ENCODE measurements at places on chromosomes 5 and 9.
A peak's percentile ranks its signal among the peaks of the same experiment; 100 is the strongest.

GRCh38 chr9:122226758-122227574, 1.8 kb downstream of the LHX6 start:
- peak; percentile 91 for DNase-seq

DNA sequence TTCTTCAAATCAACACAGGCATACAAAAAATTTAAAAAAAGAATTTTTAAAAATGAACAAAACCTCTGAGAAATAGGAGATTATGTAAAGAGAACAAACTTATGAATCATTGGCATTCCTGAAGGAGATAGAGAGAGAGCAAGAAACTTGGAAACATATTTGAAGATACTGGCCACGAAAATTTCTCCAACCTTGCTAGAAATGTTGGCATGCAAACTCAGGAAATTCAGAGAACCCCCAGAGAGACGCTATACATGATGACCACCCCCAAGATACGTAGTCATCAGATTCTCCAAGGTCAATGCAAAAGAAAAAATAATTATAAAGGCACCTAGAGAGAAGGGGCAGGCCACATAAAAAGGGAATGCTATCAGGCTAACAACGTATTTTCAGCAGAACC, 472.5 kb downstream of the MTRR start:
- DNase-seq = no peak

DNA sequence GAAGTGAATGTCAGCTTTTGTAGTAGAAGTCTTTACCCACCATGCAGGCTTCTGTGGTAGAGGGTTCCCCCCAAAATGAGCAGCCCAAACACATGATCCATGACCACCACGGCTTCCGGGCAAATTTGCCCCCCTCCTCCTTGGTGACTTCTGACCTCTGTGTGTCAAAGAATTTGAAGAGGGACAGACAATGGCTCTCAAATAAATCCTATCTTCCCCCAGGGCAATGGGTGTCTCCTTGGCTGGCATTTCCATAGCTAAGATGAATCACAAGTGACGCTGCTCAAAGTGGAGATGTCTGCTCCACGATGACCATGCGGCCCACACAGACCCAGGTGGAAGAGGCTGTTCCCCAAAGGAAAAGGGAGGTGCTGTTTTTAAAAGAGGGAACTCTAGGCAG, 30.2 kb upstream of the BOD1 start:
- DNase-seq = no peak

- no peak for DNase-seq
Observed at GRCh38 chr5:142783601-142784341, 13.6 kb downstream of the ARHGAP26 start.

DNA sequence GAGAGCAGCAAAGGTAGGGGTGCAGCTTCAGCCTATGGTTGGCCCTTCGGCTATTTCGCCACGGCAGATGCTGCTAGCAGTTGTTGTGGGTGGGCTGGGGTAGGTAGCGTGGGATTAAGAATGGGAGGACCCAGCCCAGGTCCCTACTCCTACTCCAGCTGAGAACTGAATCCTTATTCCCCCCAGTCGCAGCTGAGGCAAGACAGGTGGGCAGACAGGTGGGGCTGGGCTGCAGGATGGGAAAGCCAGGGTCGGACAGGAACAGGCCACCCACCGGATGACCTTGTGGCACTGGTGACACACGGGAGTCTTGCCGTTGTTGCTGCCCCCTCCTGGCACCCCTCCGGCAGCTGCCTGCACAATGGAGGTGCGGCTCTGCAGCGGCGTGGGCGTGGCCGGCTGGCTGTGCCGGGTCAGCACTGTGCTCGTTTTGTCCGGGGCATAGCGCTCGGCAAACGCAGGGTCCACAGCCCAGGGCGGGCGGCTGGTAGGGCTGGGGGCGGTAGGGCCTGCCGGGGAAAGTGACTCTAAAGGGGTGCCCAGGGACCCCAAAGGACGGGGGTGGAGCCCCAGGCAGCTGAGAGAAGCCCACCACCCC, 8.2 kb downstream of the PDLIM7 start:
- DNase-seq = no peak

DNA sequence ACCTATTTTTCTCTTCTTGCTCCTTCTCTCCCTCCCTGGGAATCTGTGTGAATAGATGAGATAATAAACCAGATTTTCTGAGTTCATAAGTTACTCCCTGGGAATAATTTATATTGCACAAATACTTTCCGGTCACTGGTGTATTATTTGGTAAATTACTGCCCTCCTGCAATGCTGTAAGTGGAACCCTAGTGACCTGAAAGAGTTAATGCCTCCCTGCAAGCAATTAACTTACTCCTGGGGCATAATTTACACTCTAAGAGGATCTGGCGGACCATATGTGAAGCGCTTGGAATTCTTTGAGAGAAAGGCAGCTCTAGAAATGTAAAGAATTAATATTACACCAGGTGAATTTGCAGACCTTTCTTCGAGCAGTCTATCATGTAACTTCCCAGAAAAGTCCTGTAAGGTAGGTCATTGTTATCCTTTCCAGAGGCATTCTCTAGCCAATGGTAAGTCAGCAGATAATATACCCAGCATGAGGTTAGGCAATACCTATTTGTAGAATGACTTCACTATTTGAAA, 7.0 kb upstream of the GDNF start:
- no peak for DNase-seq

- DNase-seq = no peak
Observed at GRCh38 chr9:85062385-85063022, 393.0 kb downstream of the NTRK2 start.

- no peak for DNase-seq
Observed at GRCh38 chr9:132489536-132489935, 79.5 kb downstream of the CFAP77 start.

- no peak for DNase-seq
Observed at GRCh38 chr5:124790895-124791732, 44.7 kb upstream of the ZNF608 start.

DNA sequence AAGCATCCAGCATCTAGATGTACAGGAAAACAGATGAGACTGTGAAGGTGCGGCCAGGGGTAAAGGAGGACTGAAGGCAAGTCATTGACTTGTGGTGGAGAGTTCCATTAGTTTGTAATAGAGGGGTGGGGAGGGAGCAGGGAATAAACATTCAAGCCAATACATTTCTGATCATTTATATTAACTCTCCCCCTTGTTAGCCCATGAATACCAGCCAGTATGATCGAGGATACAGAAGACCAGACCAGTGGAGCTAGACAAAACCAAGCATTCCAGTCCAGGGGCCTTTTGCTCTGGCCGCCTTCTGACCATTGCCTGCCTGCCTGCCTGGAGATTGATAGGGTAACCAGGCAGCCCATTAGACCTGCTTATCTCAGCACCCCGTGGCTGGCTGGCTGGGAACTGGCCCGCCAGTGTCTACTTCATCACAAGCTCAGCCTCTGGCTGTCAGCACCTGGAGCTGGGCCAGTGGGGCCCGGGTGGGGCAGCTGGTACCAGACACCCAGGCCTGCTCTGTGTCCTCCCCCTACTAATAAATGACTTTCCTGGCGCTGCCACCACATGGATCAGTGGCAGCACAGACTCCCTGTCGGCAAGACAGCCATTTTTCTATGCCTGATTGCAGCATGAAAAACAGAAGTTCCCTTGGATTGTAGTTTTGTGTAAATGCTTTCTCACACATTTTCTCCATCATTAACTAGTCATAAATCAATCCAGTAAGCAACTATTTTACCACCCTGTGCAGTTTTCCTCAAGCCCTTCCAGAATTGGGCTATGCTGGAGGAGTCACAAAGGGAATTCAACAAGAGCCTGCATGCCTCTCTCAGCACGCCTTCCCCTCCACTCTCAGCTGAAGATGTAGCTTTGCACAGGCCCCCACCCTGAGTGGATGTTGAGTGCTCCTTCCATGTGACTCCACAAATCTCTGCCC, 181.3 kb downstream of the SNCAIP start:
- no peak for DNase-seq

DNA sequence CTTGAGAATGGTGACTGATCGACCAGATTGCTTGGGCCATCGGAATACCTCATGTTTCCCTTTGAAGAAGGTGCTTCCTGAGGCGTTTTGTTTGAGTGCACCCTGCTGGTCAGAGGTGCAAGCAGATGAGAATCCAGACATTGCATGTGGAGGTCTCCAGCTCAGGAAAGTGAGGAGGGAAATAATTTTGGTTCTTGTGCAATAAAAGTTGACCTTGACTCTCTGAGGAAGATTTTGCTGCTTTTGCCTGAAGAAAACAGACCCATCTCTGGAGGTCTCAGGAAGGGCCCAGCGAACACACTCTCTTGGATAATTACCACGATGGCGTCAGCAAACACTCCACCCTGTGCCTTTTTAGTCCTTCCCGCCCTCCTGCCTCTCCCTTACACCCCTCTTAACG, 69.7 kb downstream of the GRAMD2B start:
- no peak for DNase-seq

GRCh38 chr5:38258042-38258318, 379 bp upstream of the EGFLAM start:
- DNase-seq = no peak

- no peak for DNase-seq
Observed at GRCh38 chr9:3027210-3027609, 183.3 kb upstream of the PUM3 start.

DNA sequence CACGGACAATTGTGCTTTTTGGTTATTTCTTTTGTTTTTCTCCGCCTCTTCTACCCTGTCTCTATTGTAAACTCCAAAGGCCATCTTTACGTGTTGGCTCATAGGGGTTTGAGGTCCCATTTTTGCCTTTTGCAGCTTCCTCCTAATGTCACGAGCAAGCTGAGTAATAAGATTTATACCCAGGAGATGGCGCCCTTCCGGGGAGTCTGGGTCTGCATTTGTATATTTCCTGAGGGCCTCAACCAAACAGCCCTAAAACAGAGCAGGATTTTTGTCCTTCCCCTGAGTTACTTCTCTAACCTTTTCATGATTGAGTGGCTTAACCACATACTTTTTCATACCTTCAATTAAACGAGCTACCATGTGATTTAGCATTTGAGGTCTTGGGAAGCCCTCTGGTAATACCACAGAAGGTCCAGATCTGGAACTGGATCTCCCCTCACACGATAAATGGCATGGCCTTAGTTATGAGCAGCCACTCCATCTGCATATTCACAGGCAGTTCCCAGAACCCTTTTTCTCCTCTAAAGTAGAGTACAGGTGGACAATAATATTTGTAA, 11.2 kb upstream of the CFAP95 start:
- peak; percentile 65 for DNase-seq

GRCh38 chr9:12162181-12162815, 530.9 kb upstream of the TYRP1 start:
- no peak for DNase-seq

DNA sequence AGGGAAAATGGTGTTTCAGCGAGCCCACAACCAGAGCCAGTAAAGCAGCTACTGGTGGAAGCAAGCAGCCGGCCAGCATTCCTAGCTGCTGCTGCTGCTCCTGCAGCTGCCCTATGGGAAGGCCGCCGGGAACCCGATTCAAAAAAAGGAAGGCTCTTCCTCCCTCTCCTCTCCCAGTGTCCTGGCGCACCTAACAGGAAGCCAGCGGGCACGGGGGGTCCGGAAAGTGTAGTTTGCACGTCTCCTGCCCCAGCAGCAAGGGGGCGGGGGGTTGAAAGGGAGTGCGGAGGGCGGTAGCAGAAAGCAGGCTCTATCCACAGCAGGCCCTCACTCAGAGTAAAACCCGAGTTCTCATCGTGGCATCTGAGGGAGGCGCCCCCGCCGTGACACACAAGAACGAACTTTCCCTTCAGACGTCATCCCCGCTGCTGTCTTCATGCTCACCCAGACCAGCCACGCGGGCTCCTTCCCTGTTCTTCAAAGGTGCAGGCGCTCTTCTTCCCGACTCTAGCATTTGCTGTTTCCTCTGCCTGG, 16.5 kb downstream of the GRXCR2 start:
- DNase-seq = peak; percentile 50

DNA sequence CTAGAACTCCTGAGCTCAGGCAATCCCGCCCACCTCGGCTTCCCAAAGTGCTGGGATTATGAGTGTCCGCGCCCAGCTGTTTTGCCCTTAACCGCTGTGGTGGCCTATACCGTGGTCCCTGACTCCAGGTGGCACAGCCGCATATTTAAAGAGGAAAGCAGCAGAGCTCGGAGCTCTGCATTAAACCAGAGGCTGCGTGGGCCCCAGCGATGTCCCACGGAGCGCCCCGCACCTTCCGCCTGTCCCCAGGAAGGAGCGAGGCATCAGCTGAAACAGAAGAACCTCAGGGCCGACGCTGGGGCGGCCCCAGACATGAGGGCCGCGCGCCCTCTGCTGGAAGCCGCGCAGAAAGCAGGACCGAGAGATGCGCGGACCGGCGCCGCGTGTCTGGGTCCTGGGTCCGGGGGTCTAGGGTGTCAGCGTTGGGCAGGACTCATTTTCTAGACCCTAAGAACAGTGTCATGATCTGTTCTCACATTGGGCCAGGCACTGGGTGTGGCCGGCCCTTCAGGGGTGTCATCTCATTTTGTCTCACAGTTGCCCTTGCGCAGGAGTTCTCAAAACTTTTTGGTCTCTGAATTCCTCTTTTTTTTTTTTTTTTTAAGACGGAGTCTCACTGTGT, 37.7 kb downstream of the LAMC3 start:
- peak; percentile 96 for DNase-seq

DNA sequence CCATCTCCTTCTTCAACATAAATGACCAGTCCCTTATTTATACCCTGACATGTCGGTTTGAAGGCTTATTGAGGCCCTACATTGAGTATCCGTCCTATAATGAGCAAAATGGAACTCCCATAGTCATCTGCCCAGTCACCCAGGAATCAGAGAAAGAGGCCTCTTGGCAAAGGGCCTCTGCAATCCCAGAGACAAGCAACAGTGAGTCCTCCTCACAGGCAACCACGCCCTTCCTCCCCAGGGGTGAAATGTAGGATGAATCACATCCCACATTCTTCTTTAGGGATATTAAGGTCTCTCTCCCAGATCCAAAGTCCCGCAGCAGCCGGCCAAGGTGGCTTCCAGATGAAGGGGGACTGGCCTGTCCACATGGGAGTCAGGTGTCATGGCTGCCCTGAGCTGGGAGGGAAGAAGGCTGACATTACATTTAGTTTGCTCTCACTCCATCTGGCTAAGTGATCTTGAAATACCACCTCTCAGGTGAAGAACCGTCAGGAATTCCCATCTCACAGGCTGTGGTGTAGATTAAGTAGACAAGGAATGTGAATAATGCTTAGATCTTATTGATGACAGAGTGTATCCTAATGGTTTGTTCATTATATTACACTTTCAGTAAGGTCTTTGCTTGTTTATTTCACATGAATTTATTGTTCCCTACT, 38.2 kb upstream of the BTNL3 start:
- no peak for DNase-seq

DNA sequence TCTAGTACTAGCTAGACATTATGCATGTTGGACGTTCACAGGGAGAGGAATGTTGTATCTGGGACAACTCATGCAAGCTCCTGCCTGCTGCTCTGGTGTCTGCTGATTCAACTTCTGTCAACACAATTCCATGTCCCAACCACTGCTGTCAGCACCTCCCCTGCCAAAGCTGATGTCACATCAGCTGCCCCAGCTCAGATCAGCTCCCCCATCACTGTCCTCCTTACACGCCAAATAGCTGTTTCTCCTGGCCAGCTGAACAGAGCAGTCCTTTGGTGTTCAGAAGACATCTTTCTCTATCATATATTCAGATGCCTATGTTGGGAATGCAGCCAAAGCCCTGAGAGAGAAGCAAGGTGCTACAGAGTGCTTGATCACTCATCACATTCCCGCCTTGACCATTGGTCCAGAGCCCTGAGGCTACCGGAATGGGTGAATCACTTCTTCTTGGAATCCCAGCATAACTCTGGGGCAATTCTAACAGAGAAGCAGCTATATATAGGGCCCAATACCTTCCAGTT, 223.3 kb downstream of the SEC61B start:
- no peak for DNase-seq

All from H7 (cell line).